ENCODE measurements at places on chromosomes 4 and X.
A peak's percentile ranks its signal among the peaks of the same experiment; 100 is the strongest.

- no peak for DNase-seq
Observed at GRCh38 chrX:41887691-41888090, 35.7 kb downstream of the CASK start.

GRCh38 chr4:150348079-150348478, 233.9 kb upstream of the MAB21L2 start:
- DNase-seq: peak; percentile 64

GRCh38 chr4:118883861-118884260, 4.8 kb upstream of the SYNPO2 start:
- DNase-seq: no peak

- no peak for DNase-seq
Observed at GRCh38 chrX:71814123-71814912, 51.2 kb downstream of the CXorf49B start.

DNA sequence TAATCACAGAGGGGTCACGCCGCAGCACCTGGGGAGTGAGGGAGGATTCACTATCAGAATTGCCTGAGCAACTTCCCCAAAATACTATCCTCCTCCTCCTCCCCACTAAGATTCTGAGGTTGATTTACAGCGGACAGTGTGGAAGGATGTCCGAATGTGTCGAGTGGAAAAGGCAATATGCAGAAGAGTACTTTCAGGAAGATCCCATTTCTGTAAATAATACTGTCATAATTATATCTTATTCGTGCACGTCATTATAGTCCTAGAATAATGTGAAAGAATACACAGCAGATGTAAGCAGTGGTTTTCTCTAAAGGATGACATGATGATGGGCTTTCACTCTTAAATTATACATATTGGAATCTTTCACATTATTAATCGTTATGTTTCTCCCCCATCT, 149.8 kb upstream of the NOCT start:
- DNase-seq: no peak

GRCh38 chr4:53490161-53490956, 100.9 kb downstream of the LNX1 start:
- DNase-seq: no peak

DNA sequence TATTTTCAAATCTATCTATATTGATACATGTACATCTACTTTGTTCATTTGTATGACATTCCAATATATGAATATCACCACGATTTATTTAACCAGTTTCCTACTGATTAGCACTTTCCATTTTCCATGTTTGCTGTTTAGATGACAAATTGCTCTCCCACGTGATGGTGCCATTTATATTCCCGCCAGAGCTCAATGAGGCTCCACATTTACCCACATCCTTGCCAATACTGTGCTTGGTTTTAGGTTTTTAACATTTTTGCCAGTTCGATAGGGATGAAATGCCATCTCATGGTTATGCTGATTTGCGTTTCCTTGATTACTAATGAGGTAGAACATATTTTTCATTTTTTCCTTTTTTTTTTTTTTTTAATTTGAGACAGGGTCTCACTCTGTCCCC, 86.7 kb upstream of the TRIM2 start:
- DNase-seq: no peak

DNA sequence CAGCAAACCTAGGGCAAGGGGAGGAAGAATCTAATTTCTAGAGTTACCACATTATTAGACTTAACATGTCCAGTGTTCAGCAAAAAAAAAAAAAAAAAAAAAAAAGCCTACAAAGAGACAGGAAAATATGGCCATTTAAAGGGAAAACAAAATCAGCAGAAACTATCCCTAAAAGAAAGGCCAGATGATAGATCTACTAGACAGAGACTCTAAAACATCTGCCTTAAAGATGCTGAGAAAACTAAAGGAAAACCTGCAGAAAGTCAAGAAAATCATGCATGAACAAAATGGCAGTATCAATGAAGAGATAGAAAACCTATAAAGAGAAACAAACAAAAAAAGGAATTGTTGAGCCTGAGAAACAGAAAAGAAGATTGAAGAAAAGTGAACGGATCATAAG, 43.8 kb downstream of the NELFA start:
- DNase-seq: no peak

GRCh38 chr4:154277172-154277571, 214.4 kb downstream of the DCHS2 start:
- DNase-seq: no peak

DNA sequence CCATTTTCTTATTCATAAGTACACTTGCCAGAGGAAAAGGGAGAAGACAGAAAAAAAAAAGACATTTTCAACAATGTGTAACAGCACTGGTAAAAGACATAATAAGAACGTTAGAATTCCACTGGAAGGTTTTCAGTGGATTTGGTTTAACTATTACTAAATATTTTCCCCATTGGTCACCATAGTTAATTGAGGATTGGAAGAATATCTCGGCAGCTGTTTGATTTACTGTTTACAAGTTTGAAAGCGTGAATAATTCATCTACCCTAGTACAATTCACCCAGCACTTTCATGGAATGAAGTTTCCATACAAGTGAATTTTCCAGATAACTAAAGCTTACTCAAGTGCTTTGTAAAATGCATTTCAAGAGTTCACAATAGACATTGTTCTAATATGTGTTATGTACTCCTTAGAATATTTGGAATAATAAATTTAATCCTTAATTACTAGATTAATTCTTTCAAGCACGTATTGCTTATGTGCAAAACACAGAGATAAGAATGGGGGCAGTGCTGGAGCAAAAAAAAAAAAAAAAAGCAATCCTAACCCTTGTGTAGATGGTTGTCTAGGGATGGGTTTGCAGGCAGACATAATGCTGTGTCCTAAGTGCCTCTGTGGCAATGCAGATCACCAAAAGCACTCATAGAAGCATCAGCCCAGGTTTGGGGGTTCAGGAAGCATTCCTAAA, 57.1 kb downstream of the ENPEP start:
- no peak for DNase-seq

DNA sequence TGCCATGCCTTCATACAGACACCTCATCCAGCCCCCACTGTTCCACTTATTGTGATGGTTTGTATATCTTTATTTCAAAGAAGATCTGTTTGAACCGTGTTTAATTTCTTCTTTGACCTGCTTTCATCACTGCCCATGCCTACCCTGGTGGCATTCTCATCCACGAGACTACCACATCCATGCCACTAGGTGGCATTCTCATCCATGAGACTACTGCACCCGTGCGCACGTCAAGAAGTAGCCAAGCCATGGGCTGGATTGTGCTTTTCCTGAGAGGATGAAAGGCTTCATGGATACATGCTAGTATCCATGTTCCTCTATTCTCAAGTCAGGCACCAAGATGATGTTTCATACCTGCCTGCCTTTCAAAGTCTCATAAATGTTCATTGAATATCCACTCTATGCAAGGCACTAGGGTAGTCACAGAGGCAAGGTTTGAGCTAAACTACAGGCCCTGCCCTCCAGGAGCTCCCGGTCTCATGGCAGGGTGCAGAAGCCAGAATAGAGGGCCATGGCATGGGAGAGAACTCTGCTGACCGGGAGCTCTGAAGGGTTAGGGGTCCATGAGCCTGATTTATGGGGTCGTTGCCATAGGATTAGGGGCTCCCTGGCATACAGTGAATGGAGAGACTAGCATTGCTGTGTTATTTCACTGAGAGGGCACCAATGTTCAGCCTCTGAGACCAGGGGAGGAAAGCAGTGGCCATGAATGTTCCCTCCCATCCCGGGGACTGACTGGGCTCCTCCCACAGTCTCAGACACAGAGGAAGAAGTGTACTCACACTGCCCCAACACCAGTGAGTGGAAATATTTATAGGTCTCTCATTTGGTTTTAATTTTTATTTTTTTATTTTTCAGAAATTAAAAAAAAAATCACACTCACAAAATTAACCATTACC, 24.8 kb upstream of the EOLA2 start:
- peak; percentile 13 for DNase-seq

DNA sequence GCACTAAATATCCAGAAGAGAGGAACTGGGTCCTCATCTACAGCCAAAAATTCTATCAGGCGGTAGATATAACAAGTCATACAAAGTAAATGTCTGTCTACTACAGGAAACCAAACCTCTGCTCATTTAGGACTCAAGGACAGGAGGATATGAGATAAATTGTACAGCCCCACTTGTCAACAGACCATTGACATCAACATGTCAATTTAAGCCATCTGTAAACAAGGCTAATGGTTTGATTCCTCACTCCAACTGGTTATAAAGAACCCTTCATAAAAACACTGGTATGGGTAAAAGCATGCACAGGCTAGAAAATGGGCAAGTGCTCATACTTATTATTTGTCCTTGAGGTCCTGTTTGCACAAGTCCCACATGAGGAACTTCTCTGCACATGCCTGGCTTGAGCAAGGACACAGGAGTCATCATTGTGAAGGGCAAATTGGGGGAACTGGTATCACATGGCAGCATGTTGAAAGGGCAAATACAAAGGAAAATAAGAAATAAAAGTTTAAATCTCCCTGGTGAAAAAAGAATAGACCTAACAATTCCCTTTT, 13.2 kb downstream of the RTL8B start:
- DNase-seq: no peak

- DNase-seq: no peak
Observed at GRCh38 chrX:44042751-44043150, 69.6 kb upstream of the NDP start.

- DNase-seq: no peak
Observed at GRCh38 chr4:142875117-142875516, 29.0 kb upstream of the INPP4B start.

DNA sequence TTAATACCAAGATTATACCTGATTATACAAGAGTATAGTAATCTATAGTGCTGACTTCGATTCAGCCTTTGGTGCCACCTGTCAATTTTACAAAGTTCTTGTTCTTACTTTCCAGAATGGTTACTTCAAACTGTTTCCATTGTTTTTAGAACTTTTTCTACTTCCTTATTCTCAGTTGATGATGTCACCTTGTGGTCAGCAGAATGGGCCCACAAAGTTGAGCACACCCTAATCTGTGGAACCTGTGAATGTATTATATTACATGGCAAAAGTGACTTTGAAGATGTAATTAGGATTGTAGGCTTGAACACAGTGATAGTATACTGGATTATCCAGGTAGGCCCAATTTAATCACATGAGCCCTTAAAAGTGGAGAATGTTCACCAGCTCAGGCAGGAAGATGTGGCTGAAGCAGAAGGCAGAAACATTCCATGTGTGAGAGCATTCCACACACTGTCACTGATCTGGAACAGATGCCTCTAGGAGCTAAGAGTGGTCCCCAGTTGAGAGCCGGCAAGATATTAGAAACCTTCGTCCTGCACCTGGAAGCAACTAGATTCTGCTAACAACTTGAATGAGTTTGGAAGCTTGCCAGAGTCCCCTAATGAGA, 6.3 kb upstream of the SGMS2 start:
- no peak for DNase-seq

- DNase-seq: no peak
Observed at GRCh38 chr4:26757751-26758150, 102.9 kb upstream of the STIM2 start.

GRCh38 chrX:41779030-41779564, 55.1 kb downstream of the GPR82 start:
- DNase-seq: peak; percentile 46

DNA sequence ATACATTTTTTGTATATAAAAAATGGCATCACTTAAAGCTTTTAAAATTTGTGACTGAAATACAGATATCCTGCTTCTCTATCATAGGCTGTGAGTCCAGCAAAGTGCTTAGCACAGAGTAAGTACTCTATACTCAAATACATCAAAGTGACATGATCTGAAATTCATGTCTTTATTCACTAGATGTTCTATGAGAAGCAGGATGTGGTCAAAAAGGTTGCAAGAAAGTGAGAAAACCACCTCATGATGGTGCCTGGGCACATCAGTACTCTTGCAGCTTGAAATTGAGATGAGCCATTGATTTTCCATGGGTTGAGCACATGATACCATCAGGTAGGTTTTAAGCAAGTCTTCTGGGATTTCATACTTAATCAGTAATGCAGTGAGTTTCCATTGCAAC, 20.4 kb upstream of the SFRP2 start:
- DNase-seq: no peak

DNA sequence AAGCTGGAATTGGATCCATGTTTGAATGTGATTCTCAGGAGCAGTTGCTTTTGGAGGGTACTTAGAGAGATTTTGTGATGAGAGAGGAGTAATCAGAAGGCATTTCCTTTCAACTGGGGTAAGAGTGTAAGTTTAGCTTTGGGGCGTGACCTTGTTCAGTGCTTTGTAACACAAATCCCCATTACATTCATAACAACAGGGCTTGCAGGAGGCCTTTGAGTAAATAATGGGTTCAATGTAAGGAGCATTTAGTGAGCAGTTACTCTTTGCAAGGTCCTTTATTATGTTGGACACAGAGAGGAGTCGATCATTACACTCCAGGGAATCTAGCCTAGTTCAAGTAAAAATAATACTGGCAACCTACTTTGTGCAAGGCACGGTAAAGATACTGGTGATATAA, 74.0 kb upstream of the AFF2 start:
- no peak for DNase-seq

DNA sequence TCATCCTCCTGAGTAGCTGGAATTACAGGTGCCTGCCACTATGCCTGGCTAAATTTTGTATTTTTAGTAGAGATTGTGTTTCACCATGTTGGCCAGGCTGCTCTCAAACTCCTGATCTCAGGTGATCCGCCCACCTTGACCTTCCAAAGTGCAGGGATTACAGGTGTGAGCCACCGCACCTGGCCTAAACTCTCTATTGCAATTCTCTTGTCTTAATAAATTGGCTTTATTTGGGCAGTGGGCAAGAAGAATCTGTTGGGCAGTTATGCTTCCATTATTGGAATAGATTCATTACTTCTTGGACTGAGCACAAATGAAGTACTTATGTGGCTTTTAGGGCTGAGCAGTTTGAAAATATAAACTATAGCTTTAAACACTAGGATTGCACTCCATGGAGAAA, 8.2 kb upstream of the GPAT3 start:
- DNase-seq: no peak

DNA sequence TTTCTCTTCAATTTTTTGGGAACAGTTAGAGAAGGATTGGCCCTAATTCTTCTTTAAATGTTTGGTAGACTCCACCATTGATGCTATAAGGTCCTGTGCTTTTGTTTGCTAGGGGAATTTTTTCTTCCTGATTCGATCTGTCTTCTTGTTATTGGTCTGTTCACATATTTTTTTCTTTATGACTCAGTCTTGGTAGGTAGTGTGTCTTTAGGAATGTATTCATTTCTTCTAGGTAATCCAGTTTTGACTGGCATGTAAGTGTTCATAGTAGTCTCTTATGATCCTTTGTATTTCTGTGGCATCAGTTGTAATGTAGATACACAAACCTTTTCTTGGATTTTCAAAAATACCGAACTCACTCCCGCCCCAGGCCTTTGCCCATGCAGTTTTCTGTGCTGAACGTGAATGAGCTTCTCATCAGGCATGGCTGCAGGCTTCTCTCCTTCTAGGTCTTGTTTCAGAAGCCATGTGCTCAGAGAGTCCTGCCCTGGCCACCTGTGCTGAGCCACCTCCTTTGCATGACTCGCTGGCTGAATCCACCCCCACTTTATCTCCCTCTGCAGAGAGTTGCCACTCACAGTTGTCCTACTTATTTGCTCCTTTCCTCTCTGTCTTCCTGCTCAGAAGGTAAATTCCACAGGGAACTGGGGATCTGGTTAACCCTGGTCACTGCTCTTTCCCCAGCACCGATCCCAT, 67.0 kb downstream of the STK32B start:
- no peak for DNase-seq

All from skeletal muscle cell (primary cell).